ENCODE measurements at places on chromosomes 1 and 21.

- DNase-seq, result no peak
These were observed 29.7 kb upstream of the NEXN start for GRCh38 chr1:77858725-77859124.

- DNase-seq, result no peak
These were observed 784 bp downstream of the RPL11 start for GRCh38 chr1:23692308-23692871.

GRCh38 chr1:172969611-172970010 is 81.1 kb downstream of the TNFSF18 start:
- DNase-seq, result peak; percentile 68

GRCh38 chr1:178954325-178954690 is 71.4 kb upstream of the FAM20B start:
- DNase-seq, result no peak

DNA sequence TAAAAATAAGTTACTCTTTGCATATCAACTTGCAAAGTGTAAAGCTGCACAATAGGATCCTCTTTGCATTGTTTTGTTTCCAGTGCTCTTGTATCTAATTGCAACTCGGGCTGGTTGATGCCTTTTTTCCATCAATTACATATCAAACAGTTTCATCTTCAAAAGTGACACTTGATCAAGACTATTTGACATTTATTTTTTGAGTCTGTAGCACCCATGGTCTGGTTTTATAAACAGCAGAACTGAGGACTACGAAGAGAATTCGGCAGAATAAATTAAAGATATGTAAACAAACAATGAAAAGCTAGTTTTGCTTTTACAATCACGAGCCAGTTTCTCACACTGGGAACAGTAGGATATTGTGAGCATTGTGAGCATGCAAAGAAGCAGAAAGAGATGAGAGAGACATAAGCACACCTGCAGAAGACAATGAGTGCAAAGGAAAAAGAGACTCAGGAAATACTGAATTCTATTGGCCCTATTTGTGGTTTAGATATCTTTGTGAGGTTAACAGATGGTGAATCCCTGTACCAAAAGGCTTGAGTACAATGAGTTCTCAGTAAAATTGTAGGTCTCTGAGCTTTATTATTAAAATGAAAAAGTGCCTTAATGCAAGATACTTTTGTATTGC is 45.4 kb downstream of the RPL5 start:
- no peak for DNase-seq

DNA sequence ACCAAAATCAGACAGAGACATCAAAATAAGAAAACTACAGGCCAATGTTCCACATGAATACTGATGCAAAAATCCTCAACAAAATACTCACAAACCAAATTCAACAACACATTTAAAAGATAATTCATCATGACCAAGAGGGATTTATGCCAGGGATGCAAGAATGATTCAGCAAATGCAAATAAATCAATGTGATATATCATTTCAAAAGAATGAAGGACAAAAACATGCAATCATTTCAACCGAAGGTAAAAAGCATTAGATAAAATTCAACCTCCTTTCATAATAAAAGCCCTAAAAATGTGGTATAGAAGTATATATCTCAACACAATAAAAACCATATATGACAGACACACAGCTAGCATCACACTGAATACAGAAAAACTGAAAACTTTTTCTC is 81.5 kb upstream of the LYPLAL1 start:
- DNase-seq, result peak; percentile 38

DNA sequence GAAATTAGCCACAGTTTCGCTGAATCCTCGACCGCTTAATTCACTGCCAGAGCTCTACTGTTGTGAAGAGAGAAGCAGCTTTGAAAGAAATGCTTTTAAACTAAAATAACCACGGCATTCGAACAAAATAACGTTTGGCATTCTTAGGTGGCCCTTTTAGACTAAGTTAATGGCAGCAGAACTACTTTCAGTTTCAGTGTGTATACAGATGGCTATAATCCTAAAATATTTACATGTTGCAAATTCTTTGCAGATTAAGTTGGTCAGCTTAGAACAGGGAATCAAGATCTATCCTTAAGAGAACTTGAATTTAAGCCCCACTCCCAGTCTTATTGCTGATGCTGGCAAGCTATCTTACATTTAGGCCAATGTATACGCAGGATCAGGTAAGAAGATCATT is 62.7 kb downstream of the ADSS2 start:
- DNase-seq, result no peak

- DNase-seq, result no peak
These were observed 22.4 kb downstream of the TRPM2 start for GRCh38 chr21:44375761-44376241.

DNA sequence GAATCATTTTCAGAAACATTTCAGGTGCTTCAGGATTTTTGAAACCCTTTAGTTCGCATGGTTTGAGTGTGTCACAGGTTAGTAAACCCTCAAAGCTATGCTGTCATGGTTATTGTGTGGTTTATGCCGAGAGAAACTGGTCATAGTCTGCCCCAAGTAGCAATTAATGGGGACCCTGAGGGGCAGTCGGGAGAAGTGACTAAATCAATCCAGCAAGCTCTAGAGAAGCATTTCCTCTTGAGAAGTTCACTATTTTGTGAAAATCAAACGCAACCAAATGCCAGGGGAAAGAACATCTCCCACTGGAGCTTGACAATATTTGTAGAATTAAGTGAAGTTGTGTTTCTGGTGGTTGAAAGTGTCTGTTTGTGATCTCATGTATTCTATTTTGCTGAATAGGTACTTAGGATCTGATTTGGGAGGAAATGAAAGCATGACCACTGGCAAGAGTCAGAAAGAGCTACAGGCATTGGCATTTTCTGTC is 63.0 kb upstream of the BACH1 start:
- DNase-seq, result no peak

GRCh38 chr1:161139766-161140165 is 7.3 kb upstream of the DEDD start:
- DNase-seq, result no peak

- no peak for DNase-seq
These were observed 155.7 kb downstream of the PTPRU start for GRCh38 chr1:29392036-29392435.

GRCh38 chr1:99236756-99237155 is 27.5 kb upstream of the PLPPR4 start:
- no peak for DNase-seq

- no peak for DNase-seq
These were observed 14.1 kb downstream of the INTS3 start for GRCh38 chr1:153741986-153742385.

DNA sequence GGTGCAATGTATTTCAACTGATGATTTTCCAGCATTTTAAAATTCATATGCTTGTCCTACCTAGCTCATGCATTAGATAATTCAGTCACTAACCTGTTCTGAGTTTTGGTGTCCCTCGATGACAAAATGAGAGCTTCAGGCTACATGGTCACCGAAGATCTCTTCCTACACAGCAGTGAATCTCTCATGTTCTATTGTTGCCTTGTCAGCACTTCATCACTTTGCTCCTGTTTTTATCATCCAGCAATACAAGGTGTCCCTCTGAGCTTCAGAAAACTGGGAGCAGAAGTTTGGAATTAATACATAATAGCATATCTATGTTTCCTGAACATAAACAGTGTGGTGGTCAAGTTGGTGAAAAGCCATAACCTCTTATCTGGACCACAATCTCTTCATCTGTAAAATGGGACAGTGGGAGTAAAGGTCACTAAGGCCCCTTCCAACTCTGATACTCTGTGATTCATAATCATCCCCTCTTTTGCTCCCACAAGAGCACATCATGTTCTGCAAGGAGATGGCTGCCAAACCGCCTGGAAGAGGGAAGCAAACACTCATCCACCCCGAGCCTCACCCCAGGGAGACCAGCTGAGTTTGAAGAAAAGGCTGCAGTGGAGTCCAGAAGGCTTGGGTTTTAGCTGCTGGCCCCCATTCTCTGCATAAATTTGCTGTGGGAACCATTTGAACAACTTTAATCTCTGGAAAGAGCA is 137.9 kb upstream of the F3 start:
- DNase-seq, result no peak

- DNase-seq, result no peak
These were observed 18.3 kb downstream of the CLIC6 start for GRCh38 chr21:34687065-34687464.

DNA sequence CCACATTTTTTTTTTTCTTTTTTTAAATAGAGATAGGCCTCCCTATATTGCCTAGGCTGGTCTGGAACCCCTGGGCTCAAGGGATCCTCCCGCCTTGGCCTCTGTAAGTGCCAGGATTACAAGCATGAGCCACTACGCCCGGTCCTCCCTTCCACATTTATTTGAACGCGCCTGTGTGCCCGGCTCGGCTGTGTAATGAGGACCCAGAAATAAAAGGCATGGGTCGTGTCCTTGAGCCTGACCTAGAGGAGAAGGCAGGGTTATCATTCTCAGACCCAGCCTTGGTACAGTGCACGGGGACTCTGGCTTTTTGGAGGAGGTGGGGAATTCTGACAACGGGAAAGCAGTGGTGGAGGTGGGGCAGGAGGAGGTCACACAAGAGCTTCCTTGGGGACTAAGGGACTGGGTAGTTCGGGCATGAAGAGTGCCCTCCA is 841 bp downstream of the CENPF start:
- no peak for DNase-seq

DNA sequence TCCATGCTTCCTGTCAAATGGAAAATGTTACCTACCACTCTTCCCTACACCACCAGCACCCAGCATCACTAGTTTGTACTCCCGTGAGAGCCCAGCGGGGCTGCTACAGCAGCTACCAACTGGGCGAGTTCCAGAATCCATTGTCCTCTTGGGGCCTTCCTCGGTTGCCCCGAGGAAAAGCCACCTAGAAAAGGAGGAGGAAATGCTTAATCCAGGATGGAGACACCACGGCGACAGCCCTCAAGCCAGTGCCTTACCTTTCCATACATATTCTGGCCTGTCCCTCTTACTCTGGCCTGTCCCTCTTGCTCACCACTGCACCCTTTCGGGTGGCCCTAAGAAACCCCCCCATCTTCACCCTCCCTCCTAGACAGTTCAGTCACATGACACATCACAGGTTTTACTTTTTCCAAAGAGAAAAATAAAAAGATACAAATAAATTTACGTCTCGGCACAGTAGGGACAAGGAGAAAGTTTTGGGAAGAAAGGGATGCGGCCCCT is 478 bp downstream of the RIT1 start:
- no peak for DNase-seq

DNA sequence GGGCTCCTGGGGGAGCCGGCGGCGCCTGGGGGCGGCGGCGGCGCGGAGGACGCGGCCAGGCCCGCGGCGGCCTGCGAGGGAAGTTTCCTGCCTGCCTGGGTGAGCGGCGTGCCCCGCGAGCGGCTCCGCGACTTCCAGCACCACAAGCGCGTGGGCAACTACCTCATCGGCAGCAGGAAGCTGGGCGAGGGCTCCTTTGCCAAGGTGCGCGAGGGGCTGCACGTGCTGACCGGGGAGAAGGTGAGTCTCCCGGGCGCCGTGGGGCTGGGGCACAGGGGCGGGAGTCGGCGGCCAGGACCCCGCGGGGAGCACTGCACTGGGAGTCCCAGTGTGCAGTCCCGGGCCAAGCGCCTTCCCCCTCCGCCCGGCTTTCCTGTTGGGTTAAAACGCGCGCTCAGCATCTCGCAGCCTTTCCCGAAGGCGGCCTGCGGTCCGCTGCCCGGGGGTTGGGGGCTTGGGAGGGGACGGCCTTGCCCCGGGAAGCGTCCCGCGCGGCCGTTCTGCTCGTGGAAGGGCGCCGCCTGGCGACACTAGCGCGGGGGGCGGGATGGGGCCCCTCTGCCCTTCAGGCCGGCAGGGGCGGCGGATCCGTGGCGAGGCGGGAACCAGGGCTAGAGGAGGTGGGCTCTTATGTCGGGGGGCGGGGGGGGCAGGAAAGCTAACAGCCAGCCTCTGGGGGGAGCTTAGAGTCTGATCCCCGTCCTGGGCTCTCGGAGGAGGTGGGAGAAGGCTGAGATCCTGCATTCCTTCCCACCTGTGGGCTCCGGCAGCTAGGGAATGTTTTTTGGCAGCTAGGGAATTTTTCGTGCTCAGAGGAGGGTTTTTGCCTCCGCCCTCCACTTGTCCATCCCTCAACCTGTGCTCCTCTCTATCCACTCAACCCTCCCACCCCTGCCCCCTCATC is 1.1 kb downstream of the HUNK start:
- no peak for DNase-seq

GRCh38 chr1:36494971-36495370 is 12.3 kb upstream of the CSF3R start:
- DNase-seq, result no peak

GRCh38 chr1:117857418-117857817 is 72.0 kb downstream of the GDAP2 start:
- DNase-seq, result no peak
